ENCODE measurements at places on chromosomes 12 and 14. TPM values are rescaled to one million over a fixed set of nuclear protein-coding genes. Genes with fewer than 3 reads are reported as not detected.
A peak's percentile ranks its signal among the peaks of the same experiment; 100 is the strongest.

GRCh38 chr12:12017798-12018197 is 52.9 kb upstream of the BCL2L14 start:
- DNase-seq: no peak

GRCh38 chr14:95998656-95999055 is 40.5 kb upstream of the C14orf132 start:
- DNase-seq: no peak

DNA sequence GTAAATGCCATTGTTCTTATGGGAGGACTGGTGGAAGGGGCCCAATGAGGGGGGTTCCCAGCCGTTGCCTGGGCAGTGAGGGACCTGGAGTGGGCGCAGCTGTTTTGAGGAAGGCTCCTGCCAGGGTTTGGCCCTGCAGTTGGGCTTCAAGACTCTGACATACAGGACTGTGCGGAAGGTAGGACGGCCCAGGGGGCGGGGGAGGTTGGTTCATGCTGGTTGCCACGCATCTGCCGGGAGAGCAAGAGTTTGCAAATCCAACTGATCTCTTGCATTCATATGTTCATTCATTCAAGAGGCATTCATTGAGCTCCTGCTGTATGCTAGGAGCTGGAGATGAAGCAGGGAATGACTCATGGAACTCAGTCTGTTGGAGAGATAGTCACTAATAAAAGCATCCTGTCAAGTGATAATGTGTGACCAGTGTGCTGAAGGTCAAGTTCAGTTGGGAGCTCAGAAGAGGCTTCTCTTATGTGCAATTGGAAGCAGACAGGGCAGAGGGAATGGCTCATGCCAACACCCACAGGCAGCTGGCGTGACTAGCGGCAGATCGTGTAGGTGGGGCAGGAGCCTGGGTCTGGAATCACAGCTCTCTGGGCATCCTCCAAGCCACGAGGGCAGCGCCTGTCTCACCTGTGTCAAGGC is 7.8 kb downstream of the SH2B3 start:
- peak; percentile 76 for DNase-seq

Gene SERPINA5
- 0.26 TPM for total RNA-seq

GRCh38 chr12:124939421-124940142 is 25.1 kb upstream of the UBC start:
- DNase-seq: peak; percentile 76

DNA sequence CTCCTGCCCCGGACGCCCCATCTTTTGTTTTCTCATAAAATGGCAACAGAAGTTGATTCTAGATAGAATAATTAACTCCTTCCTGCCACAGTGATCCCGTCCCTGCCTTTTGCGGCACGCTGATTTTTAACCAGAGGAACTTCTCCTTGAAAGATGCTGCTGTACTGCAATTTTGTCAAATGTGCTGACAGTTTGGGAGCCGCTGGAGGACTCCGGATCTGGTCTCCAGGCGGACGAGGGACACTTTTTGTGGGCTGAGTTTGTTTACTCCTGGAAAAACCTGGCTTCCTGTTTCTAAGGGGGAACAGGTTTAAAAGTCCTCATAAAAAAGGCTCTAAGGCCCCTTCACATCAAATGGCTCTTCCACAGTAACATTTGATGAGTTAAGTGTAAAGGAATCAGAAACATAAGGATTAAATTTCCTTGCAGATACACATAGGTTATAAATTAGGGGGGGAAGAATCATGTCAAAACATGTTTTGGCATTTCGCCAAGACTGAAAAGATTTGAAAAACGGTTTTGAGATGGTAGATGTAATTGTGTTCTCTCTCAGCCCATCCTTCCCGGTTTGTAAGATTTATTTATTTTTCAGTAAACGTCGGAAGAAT is 15.5 kb downstream of the FZD10 start:
- DNase-seq: no peak
